ENCODE measurements at places on chromosomes 13 and 19. TPM values are rescaled to one million over a fixed set of nuclear protein-coding genes. Genes with fewer than 3 reads are reported as not detected.

- peaks cover 98% of the 10 kb centered on the region for H3K36me3 ChIP-seq
- no peak overlapping the region for H3K27ac ChIP-seq
- no peak overlapping the region for H3K4me3 ChIP-seq
- no peak for DNase-seq
Observed at GRCh38 chr19:16226184-16226591, 28.5 kb downstream of the AP1M1 start.

GRCh38 chr13:39729156-39729555 is 73.7 kb downstream of the COG6 start:
- no peak for DNase-seq
- H3K4me3 ChIP-seq, result no peak overlapping the region
- no peak overlapping the region for H3K27ac ChIP-seq
- peaks cover 84% of the 10 kb centered on the region for H3K36me3 ChIP-seq

- H3K36me3 ChIP-seq, result peaks cover 70% of the 10 kb centered on the region
- H3K4me1 ChIP-seq, result peaks cover 10% of the 10 kb centered on the region
- peak overlapping the region; percentile 53 for H3K27ac ChIP-seq
Observed at GRCh38 chr19:5585461-5586299, 17.9 kb upstream of the TINCR start.

GRCh38 chr19:33365691-33366090 is 7.8 kb upstream of the CEBPG start:
- H3K27me3 ChIP-seq, result no peaks in the 10 kb centered on the region
- no peak overlapping the region for H3K27ac ChIP-seq
- no peak overlapping the region for H3K4me3 ChIP-seq
- H3K36me3 ChIP-seq, result no peaks in the 10 kb centered on the region
- DNase-seq, result no peak
- no peaks in the 10 kb centered on the region for H3K4me1 ChIP-seq

DNA sequence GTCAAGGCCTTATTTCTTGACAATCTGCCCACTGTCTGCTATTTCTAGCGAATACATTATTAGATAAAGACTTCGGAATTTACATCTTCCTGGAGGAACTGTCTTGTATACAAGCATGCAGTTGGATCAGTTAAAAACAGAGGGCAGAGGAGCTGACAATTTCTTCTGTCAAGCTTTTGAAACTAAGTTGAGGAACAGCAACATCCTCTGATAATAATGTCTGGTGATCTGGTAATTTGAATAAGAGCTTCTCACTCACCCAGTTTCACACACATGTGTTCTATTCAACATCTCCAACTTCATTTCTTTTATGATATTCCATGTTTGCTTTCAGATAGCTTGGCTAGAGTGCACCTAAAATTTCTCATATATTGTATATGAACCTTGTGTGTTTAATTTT is 50.2 kb downstream of the MTMR6 start:
- H3K27me3 ChIP-seq, result no peaks in the 10 kb centered on the region
- H3K27ac ChIP-seq, result no peak overlapping the region
- DNase-seq, result no peak
- H3K4me1 ChIP-seq, result peaks cover 5% of the 10 kb centered on the region

- peaks cover 25% of the 10 kb centered on the region for H3K36me3 ChIP-seq
- H3K4me1 ChIP-seq, result peaks cover 2% of the 10 kb centered on the region
- H3K4me3 ChIP-seq, result no peak overlapping the region
- H3K27ac ChIP-seq, result no peak overlapping the region
Observed at GRCh38 chr19:3643674-3644313, 17.2 kb upstream of the CACTIN start.

- DNase-seq, result no peak
- no peaks in the 10 kb centered on the region for H3K4me1 ChIP-seq
- no peaks in the 10 kb centered on the region for H3K27me3 ChIP-seq
- no peaks in the 10 kb centered on the region for H3K36me3 ChIP-seq
- no peak overlapping the region for H3K4me3 ChIP-seq
Observed at GRCh38 chr13:51532736-51533197, 51.5 kb upstream of the WDFY2 start.

GRCh38 chr13:99969453-99969918 is 2.1 kb downstream of the ZIC5 start:
- H3K27ac ChIP-seq, result no peak overlapping the region
- H3K27me3 ChIP-seq, result peaks cover 98% of the 10 kb centered on the region
- H3K4me1 ChIP-seq, result peaks cover 29% of the 10 kb centered on the region
- H3K36me3 ChIP-seq, result no peaks in the 10 kb centered on the region
- H3K4me3 ChIP-seq, result peak overlapping the region; percentile 13

DNA sequence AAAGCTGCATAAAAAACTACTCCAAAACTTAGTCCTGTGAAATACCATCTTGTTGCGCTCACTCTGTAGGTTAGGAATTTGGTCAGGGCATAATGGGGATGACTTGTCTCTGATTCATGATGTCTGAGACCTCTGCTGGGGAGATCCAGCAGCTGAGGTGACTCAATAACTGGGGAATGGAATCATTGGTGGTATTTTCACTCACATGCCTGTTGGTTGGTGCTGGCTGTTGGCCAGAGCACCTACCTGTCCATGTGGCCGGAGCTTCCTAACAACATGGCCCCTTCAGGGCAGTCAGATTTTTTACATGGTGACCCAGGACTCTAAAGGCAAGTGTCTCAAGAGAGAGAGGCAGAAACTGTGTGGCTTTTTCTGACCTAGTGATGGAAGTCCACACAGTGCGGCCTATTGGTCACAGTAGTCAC is 7.4 kb upstream of the ESD start:
- H3K27me3 ChIP-seq, result peaks cover 4% of the 10 kb centered on the region
- no peak overlapping the region for H3K27ac ChIP-seq
- H3K36me3 ChIP-seq, result no peaks in the 10 kb centered on the region
- no peak for DNase-seq

DNA sequence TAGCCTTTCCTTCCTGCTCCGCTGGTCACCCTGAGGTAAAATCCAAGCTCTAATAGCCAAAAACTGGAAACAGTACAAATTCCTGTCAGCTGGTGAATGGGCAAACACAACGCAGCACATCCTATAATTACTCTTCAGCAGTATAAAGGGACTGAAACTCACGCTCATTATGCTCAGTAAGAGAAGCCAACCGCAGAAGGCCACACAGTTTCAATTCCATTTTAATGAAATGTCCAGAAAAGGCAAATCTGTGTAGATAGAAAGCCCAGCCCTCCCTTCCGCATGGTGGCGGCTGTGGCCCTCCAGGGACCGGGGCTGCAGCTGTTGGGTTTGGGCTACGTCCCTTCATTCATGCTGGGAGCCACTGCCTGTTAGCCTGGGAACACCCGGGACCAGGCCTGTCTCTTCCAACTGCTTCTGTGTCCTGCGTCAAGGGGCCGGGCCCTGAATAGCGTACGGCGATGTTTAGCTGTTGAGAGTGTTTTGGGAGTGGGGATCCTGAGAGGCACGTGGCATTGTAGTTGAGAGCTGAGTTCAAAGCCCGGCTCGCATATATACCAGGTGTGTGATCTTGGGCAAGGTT is 23.5 kb downstream of the NKPD1 start:
- peak; percentile 68 for DNase-seq
- H3K4me3 ChIP-seq, result no peak overlapping the region
- peaks cover 19% of the 10 kb centered on the region for H3K36me3 ChIP-seq

DNA sequence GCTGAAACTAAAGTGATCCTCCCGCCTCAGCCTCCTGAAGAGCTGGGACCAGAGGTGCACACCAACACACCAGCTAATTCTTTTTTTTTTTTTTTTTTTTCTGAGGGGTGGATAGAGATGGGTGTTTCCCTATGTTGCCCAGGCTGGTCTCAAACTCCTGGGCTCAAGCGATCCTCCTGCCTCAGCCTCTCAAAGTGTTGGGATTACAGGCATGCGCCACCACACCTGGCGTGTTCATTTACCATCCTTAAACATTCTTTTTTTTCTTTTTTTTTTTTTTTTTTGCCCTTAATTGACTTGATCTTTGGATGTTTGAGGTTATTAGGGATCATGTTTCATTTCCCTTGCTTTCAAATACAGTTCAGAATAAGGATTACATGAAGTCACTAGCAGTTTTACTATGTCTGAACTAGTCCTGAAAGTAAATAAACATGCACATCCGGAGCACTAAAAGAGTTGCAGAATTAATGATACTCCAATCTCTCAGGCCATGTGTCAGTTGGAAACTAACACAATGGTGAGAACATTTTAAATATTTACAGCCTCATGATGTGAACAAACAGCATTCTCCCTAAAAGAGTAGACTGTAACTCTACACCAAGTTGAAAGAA is 10.2 kb downstream of the UTP14C start:
- H3K4me1 ChIP-seq, result no peaks in the 10 kb centered on the region
- DNase-seq, result no peak
- H3K36me3 ChIP-seq, result peaks cover 4% of the 10 kb centered on the region
- no peaks in the 10 kb centered on the region for H3K27me3 ChIP-seq
- H3K27ac ChIP-seq, result no peak overlapping the region
- no peak overlapping the region for H3K4me3 ChIP-seq

DNA sequence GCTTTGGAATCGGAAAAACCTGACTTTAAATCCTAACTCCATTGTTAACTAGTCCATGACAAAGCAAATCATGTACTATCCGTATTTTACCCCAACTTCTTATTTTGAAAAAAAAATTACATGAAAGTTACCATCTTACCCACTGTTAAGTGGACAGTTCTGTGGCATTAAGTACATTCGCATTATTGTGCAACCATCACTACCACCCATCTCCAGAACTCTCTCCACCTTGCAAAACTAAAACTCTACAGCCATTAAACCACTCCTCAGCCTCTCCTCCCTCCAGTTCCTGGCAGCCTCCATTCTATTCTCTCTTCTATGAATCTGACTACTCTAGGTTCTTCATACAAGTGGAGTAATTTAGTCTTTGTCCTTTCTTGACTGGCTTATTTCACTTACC is 176.5 kb downstream of the USP12 start:
- H3K27ac ChIP-seq, result no peak overlapping the region
- no peak overlapping the region for H3K4me3 ChIP-seq
- no peak for DNase-seq
- H3K4me1 ChIP-seq, result no peaks in the 10 kb centered on the region
- no peaks in the 10 kb centered on the region for H3K27me3 ChIP-seq

- H3K4me3 ChIP-seq, result no peak overlapping the region
- H3K36me3 ChIP-seq, result no peaks in the 10 kb centered on the region
Observed at GRCh38 chr19:14012378-14012915, 6.3 kb upstream of the RFX1 start.

DNA sequence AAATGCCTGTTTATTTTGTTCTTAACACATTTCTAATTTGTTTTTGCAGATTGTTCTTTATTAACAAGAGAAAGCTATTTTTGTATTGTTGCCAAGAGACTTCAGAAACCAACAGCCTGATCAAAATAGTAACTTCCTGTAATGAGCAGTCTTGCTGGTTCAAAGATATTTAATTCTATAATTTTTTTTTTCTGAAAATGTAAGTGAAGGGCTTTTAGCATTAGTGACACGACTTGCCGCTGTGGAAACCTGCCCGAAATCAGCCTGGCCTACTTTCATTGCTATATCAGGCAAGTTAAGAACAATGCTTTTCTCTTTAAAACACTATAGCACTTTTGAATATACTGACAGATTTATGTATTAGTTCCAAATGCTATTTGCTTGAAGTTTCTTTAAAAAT is 374.3 kb downstream of the EFNB2 start:
- H3K4me1 ChIP-seq, result peaks cover 17% of the 10 kb centered on the region
- no peak overlapping the region for H3K4me3 ChIP-seq
- H3K27me3 ChIP-seq, result no peaks in the 10 kb centered on the region
- H3K36me3 ChIP-seq, result no peaks in the 10 kb centered on the region
- no peak for DNase-seq

DNA sequence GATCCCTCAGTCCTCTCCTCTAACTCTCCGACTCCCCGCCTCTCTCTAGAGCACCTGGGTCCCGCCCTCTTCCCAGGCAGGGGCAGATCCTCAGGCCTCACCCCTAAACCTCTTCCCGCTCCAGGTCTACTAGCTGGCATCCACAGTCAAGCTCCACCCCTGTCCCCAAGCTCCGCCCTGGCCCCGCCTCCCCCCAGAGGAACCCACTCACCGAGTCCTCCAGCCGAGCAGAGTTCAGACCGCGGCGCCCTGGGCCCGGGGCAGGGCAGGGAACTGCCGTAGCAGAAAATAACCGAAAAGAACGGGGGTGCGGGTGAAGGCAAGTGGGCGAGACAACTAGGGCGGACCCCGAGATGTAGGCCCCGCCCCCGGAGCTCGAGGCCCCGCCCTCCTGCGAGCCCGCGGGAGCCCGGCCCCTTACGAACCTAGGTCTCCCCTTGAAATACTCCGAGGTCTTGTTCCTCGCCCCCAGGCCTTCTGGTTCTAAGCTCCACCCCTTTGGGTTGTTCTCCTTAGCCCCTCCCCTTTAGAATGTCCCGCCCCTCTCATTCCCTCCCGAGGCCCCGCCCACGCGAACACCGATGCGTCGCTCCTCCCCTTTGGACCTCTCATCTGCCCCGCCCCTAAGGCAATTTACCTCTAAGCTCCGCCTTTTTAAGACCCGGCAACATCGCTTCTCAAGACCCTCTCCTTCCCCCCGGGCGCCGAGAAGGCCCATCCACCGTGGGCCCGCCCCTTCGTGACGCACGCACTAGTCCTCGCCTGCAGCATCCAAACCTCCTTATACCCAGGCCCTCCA is at the start of gene GGN:
TSS of gene GGN (minus strand) at position 485 of the 799 bp plus-strand sequence. CDS start 773 bp downstream, outside the sequence.
- H3K4me1 ChIP-seq, result peaks cover 50% of the 10 kb centered on the region
- no peak within 1 kb of the TSS for H3K27ac ChIP-seq
- H3K36me3 ChIP-seq, result peaks cover 37% of the 10 kb centered on the region
- peak; percentile 77 for DNase-seq
- peaks cover 30% of the 10 kb centered on the region for H3K27me3 ChIP-seq

- no peaks in the 10 kb centered on the region for H3K36me3 ChIP-seq
- peaks cover 9% of the 10 kb centered on the region for H3K27me3 ChIP-seq
- DNase-seq, result no peak
Observed at GRCh38 chr13:53064731-53065130, 36.1 kb downstream of the OLFM4 start.

- no peak for DNase-seq
- no peaks in the 10 kb centered on the region for H3K4me1 ChIP-seq
- H3K27ac ChIP-seq, result peak overlapping the region; percentile 18
- H3K4me3 ChIP-seq, result peak overlapping the region; percentile 14
- no peaks in the 10 kb centered on the region for H3K36me3 ChIP-seq
Observed at GRCh38 chr13:73741111-73741510, 393.1 kb downstream of the KLF12 start.

- no peak for DNase-seq
- no peaks in the 10 kb centered on the region for H3K36me3 ChIP-seq
- H3K4me3 ChIP-seq, result no peak overlapping the region
- H3K27ac ChIP-seq, result no peak overlapping the region
Observed at GRCh38 chr13:53848366-53848961, 819.9 kb downstream of the OLFM4 start.

- H3K36me3 ChIP-seq, result no peaks in the 10 kb centered on the region
- H3K27me3 ChIP-seq, result no peaks in the 10 kb centered on the region
- DNase-seq, result no peak
- no peak overlapping the region for H3K27ac ChIP-seq
- no peak overlapping the region for H3K4me3 ChIP-seq
Observed at GRCh38 chr13:31074756-31075155, 86.9 kb downstream of the HSPH1 start.

The SSC5D gene
- 3.9 TPM for total RNA-seq

The SHFL gene
- 9.1 TPM for total RNA-seq

The C19orf73 gene
- 2.0 TPM for total RNA-seq

The CLEC4M gene
- not detected for total RNA-seq

The OR4F17 gene
- not detected for total RNA-seq

The STOML3 gene
- not detected for total RNA-seq

The SULT2A1 gene
- not detected for total RNA-seq

The NALCN gene
- total RNA-seq, result 8.5 TPM

All from heart right ventricle (tissue), 16 donors.